ENCODE measurements at places on chromosomes 2 and 18.

DNA sequence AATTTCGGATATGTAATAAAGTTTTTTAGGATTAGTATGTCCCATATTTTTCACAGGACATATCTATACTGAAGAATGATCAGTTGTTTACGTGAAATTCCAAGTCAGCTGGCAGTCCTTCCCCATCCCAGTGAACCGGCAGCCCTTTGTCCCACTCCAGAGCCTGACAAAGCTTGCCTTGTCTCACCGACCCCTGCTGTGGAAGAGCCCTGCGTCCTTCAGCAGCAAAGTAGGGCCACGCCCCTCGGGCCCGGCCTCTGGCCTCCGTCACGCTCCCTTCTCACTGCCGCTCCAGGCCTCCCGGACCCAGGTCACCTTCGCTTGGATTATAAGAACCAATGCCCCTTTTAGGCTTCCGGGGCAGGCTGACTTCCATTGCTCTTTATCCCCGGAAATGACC lies 89.8 kb upstream of the TGIF1 start:
- DNase-seq = no peak

- peak; percentile 43 for DNase-seq
Observed at GRCh38 chr2:20326163-20326780, 24.4 kb downstream of the PUM2 start.

- no peak for DNase-seq
Observed at GRCh38 chr2:29267720-29268119, 152.5 kb downstream of the CLIP4 start.

GRCh38 chr18:8754995-8755960 lies 49.9 kb downstream of the MTCL1 start:
- DNase-seq = peak; percentile 33

- no peak for DNase-seq
Observed at GRCh38 chr2:58358026-58358425, 116.9 kb upstream of the FANCL start.

DNA sequence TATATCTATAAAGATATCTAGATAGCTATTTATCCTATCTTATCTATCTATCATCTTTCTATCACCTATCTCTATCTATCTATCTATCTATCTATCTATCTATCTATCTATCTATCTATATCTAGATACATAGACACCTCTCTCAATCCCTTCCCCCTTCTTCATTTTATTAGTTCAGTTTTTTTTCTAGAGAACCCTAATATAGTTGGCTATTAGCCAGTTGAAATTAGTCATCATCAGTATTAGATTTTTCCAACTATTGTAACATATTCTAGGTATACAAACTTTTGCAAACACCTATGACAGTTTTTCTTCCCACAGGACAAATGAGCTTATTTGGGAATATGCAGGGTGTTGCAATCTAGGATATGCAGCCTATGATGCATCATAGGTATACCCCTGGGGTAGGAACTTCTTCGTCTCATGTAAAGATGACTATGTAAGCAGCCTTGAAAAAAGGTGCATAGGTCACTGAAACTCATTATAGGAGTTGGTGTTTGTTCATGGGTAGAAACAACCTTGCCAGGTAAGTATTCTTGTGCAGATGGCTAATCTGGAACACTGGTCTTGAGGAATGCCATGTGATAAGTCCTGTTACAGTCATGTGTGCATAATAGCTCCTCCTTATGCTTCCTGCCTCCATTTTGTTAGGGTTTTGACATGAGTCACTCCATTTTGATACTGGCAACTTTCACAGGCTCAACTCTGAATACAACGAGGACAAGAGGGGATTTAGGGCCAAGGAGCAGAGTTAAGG lies 160.7 kb upstream of the ZSWIM2 start:
- no peak for DNase-seq

DNA sequence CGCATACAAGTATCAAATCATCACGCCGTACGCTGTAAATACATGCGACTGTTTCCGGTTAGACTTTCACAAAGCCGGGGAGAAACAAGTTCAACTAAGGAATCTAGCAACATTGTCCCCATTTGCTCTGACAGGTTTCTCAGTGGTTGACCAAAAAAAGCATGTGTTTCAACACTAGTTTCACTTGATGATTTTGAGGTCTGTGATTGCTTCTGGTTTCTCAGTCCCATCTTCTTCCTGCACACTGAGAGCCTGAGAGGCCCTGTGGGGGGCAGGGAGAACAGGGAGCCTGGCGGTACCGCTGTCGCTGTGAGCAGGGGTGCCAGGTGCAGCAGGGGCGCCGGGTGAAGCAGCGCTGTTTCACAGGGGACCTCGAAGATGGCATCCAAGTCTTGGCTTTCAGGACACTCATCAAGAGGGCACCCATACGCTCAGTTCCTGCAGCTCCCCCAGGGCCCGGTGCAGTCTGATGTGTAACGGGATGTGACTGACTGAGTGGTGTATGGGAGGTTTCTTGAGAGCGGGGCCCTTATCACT lies 270.9 kb downstream of the TWIST2 start:
- DNase-seq = peak; percentile 31

DNA sequence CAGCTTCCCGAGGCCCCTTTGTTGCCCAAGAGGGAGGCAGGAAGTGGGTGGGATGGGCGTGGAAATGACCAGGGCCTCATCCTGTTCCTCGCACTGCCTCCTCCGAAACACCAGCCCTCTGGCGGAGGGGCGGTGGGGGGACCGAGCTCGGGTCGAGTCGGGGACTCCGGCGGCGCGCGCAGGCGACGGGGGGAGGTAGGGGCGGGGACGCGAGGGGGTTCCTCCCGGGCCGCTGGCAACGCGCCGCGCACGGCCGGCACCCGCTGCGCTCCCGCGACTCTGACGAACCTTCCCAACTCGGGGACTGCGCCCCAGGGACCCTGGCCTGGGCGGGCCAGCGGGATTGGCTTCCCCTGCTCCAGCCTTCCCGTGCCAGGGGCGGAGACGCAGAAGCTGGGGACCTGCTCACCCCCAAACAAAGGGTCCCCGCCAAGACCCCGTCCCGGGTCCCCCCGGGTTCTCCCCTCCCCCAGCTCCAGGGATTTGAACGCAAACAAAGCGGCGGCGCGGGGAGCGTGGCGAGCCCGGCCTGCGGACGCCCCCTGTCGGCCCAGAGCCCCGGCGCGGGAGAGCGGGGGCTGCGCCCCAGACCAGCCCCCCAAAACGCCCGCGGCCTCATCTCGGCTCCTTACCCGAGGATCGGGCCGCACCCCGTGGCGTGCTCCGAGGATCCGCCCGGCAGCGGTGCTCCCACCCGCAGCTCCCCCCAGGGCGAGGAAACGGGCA lies 1.2 kb downstream of the SEMA4C start:
- DNase-seq = peak; percentile 57

DNA sequence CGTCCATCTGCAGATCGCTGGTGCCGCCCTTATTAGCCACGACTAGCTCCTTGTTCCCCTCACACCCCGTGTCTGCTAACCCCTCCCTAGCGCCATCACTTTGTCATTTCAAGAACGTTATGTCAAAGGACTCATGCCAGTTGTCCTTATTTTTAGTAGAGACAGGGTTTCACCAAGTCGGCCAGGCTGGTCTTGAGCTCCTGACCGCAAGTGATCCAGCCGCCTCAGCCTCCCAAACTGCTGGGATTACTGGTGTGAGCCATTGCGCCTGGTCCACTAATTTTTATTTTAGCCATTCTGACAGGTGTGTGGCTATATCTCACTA lies 138.9 kb upstream of the HDAC4 start:
- DNase-seq = no peak

DNA sequence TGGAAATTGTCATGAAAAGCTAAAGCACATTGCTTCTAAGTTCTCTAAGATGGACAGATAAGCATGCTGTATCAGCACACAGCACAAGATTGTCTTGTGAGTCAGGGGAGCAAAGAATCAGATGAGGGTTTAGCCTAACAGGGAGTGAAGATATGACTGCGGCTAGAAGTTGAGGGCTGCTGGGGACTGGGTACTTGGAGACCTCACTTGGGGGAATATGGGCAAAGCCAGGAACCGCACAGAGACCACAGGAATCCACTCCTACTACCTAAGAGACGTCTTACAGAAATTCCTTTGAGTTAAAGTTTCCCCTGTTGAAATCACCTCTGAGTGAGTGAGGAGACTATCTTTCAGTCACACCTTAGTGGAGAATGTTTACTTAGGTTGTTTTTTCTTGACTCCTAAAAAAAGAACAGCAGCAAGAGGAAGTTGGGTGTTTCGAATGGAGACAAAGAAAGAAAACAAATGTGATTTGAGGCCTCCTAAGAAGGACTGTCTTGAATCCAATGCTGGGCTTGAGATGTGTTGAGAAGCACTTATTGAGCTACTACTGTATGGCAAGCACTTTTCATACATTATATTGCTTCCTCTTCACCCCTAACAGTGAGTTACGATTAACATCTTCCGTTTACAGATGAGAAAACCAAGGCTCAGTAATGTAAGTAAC lies 100.7 kb downstream of the ANKRD44 start:
- DNase-seq = peak; percentile 77

- DNase-seq = no peak
Observed at GRCh38 chr2:181312515-181312927, 144.7 kb upstream of the ITGA4 start.

GRCh38 chr18:48937869-48938750 lies 12.7 kb downstream of the SMAD7 start:
- DNase-seq = no peak

- no peak for DNase-seq
Observed at GRCh38 chr18:3725115-3725514, 275.1 kb downstream of the TGIF1 start.

DNA sequence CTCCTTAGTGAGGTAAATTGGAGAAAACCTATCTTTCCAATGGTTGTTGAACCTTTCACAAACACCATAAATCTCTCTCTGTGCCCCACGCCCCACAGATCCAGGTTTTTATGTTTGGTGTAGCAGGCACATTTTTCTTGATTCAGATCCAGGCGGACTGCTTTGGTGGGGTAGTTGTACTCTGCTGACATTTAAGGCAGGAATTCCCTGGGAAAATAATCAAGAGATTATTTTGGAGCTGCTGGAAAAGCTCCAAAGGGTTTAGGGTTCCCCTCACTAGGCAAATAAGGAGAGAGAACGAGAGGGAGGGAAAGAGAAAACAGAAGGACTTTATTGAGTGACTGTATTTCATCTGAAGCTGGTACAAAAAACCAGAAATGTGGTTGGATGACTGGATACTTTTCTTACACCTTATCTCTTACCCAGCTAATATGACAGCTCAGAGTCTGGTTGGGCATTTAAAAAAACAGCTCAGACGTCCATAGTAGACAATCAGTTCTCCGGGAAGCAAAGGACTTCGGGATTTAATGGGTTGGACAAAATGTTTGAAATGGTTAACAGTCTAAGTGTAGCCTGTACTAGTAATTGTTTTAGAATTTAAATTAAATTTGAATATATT lies 3.6 kb upstream of the AQP4 start:
- DNase-seq = no peak

- no peak for DNase-seq
Observed at GRCh38 chr2:134745023-134745422, 26.2 kb upstream of the TMEM163 start.

- no peak for DNase-seq
Observed at GRCh38 chr18:75809151-75809925, 381.8 kb upstream of the SMIM21 start.

GRCh38 chr2:134420259-134420658 lies 166.4 kb downstream of the MGAT5 start:
- DNase-seq = no peak

GRCh38 chr18:64409511-64409910 lies 260.6 kb upstream of the LINC00305 start:
- no peak for DNase-seq

DNA sequence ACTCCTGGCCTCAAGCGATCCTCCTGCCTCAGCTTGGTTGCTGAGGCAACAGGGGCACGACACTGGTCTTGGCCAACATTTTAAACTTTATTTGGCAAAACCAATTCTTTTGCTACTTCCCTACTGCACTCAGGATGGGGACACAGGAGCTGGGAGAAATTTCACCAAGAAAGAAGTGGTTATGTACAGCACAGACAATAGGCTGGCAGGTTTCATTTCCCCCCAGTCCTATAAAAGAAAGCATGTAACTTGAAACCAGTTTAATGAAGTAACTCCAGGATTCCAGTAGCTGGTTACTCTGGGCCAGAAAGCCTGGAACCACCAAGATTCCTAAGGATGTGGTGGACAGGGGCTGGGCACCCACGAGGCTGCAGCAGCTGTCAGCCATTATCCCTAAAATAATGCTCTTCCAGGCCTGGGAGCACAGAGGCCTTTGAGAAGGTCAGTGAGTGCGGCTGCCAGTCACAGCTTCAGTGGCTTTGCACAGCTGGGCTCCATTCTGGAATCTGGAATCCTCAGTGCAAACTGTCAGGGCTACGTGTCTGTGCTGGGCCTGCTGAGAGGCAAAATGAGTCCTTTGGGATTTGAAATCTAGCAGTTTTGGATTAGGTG lies 142.3 kb upstream of the ITGA6 start:
- DNase-seq = no peak

GRCh38 chr2:230640540-230641011 lies 72.1 kb upstream of the CAB39 start:
- no peak for DNase-seq

GRCh38 chr18:33495278-33495677 lies 54.8 kb upstream of the CCDC178 start:
- no peak for DNase-seq

- DNase-seq = peak; percentile 24
Observed at GRCh38 chr2:28276076-28276618, 116.5 kb upstream of the FOSL2 start.

DNA sequence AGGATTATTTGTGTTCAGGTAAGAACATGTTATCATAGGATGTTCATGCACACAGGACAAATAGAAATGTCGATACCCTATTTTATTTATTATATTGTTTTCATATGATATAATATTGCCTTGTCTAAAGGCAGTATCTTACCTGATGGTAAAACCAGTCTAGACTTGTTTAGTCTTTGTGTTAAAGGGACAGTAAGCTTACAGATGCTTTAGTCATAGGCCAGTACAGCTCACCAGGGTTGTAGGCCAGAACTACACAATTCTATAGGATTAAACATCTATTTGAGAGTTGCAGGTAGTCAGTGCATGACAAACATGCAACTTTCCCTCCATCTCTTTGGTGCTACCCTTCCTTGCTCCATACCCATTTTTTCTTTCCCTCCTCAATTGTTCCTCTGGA lies 158.5 kb downstream of the GALNT3 start:
- DNase-seq = no peak

- no peak for DNase-seq
Observed at GRCh38 chr2:39689876-39690275, 24.2 kb downstream of the TMEM178A start.

DNA sequence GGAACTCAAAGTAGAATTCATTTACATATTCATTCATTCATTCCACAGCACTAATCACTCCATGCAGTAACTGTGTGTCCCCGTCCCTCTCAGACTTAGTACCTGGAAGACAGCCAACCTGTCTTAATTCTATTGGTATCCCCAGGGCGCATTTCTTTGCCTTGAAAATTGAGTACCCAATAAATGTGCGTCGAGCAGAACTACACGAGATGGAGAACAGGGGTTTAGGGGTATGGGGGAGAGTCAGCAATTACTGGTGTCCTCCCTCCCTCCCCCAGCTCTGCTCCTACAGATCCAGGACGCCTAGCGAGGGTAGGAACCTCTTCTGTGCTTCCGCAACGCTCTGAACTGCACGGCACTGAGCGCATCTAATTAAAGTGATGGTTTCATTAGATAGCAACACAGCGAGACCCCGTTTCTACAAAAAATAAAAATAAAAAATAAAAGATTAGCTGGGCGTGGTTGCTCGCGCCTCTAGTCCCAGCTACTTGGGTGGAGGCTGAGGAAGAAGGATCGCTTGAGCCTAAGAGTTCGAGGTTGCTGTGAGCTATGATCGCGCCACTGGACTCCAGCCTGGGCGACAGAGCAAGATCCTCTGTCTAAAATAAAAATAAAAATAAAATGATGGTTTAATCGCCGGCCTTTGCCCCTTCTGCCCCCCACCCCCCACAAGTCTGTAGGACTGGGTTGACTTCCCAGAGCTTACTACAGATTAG lies 614 bp upstream of the FKBP1B start:
- no peak for DNase-seq

- DNase-seq = no peak
Observed at GRCh38 chr2:174561283-174561971, 36.2 kb downstream of the WIPF1 start.

Data from stimulated activated CD4-positive, alpha-beta T cell treated with anti-CD3 and anti-CD28 coated beads, Interleukin-1b, Interleukin-23, amount 100 ng/mL, for 48 hours (primary cell).